Esophagus mucosa (tissue), 1 donor: ENCODE measurements at places on chromosomes 4 and X. TPM values are rescaled to one million over a fixed set of nuclear protein-coding genes. Genes with fewer than 3 reads are reported as not detected.

The TMPRSS11F gene
- 12.4 TPM for total RNA-seq

The PDCL2 gene
- 0.28 TPM for total RNA-seq

The F11 gene
- total RNA-seq = not detected

The IL9R gene
- total RNA-seq = 0.44 TPM

The NAT8L gene
- 0.04 TPM for total RNA-seq

The ATOH1 gene
- not detected for total RNA-seq

The MAGT1 gene
- total RNA-seq = 39.4 TPM

The CCDC149 gene
- total RNA-seq = 2.7 TPM

The ARSJ gene
- total RNA-seq = 6.0 TPM

The NR3C2 gene
- 1.1 TPM for total RNA-seq

The PPEF1 gene
- total RNA-seq = not detected

The FAM53A gene
- 0.92 TPM for total RNA-seq

The AKAP14 gene
- not detected for total RNA-seq

The DRD5 gene
- not detected for total RNA-seq

The DOK7 gene
- total RNA-seq = 0.36 TPM

The CASP6 gene
- total RNA-seq = 15.8 TPM

The CTAG2 gene
- total RNA-seq = not detected

The PCDH18 gene
- total RNA-seq = 2.8 TPM

The PNMA6F gene
- total RNA-seq = not detected

The REPS2 gene
- total RNA-seq = 0.88 TPM

The WAS gene
- 1.2 TPM for total RNA-seq

The PLAC1 gene
- total RNA-seq = not detected

The FAM47A gene
- not detected for total RNA-seq

The BEND2 gene
- not detected for total RNA-seq

The USP51 gene
- 0.40 TPM for total RNA-seq

The DGKK gene
- not detected for total RNA-seq

The VCX2 gene
- total RNA-seq = not detected

The MEPE gene
- total RNA-seq = not detected

The HTN1 gene
- not detected for total RNA-seq

The SORCS2 gene
- total RNA-seq = 5.0 TPM

The HAND2 gene
- total RNA-seq = 0.08 TPM

The CDKL5 gene
- total RNA-seq = 8.7 TPM

The LRAT gene
- 0.76 TPM for total RNA-seq

The AADAT gene
- total RNA-seq = 2.9 TPM

The SYAP1 gene
- total RNA-seq = 23.2 TPM

The EVC gene
- total RNA-seq = 5.8 TPM
